ENCODE measurements at places on chromosomes 3 and 15.

GRCh38 chr3:194756791-194757325 is 71.2 kb downstream of the FAM43A start:
- no peak for DNase-seq

GRCh38 chr15:52278135-52278534 is 17.5 kb downstream of the MYO5C start:
- no peak for DNase-seq

GRCh38 chr3:54251705-54252104 is 129.4 kb downstream of the CACNA2D3 start:
- no peak for DNase-seq

DNA sequence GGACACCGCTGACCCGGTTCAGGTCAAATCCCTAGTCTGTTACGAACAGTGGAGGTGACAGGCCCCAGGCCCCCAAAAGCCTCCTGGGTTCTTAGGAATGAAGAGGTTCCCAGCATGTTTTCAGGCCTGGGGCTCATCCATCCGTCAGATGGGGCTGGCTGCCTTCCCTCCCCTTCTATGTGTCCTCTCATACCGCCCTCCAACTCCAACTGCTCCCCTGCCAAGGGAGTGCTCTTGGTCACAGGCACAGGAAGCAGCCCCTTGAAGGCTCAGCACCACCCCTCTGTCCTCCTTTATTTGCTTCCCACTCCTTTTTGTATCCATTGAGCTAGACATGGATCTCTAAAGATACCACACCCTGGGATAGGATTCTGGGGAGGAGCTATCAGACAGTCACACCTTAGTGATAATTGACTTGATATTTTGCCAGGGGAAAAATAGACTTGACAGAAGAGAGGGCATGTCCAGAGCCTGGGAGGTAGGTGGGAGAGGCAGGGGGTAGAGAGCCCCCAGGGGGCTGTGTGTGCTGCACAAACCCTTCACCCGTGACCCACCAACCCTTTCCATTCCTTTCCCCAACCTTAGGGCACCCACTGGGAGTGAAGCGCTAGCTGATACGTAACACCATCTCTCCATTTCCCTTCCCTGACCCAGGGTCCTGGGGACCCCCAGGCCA is 10.7 kb upstream of the CSPG4 start:
- DNase-seq, result no peak
